Brain pericyte (primary cell): ENCODE measurements at places on chromosomes 6 and 20.

DNA sequence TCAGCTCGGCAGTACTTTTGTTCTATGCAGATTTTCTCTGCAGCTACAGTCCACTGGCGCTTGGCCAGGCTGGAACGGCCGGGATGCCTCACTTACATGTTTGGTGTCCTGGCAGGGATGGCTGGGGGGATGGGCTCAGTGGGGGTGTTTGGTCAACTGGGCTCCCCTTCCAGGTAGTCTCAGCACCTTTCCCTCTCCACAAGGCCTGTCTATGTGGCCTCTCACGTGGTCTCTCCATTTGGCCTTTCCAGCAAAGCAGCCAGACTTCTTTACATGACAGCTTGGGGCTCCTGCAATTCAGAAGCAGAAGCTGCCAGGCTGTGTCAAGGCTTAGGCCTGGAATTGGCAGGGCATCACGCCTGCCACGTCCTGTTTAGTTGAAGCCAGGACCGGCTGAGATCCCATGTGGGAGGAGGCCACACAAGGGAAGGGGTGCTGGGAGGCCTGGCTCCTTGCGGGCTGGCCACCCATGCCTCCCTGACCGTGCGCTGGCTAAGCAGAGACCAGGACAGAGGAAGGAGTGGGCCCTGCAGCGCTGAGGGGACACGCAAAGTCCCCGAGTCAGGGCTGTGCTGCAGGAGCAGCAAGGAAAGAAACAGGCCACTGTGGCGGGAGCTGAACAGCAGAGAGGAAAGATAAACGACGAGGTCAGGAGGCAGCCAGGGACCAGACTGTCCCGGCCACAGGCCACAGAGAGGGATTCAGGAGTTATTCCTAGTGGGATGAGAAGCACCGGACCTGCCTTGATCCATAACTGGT lies 38.9 kb downstream of the MGME1 start:
- no peak for DNase-seq

- no peak for DNase-seq
Measured at GRCh38 chr20:47862574-47863240, 77.4 kb upstream of the SULF2 start.

DNA sequence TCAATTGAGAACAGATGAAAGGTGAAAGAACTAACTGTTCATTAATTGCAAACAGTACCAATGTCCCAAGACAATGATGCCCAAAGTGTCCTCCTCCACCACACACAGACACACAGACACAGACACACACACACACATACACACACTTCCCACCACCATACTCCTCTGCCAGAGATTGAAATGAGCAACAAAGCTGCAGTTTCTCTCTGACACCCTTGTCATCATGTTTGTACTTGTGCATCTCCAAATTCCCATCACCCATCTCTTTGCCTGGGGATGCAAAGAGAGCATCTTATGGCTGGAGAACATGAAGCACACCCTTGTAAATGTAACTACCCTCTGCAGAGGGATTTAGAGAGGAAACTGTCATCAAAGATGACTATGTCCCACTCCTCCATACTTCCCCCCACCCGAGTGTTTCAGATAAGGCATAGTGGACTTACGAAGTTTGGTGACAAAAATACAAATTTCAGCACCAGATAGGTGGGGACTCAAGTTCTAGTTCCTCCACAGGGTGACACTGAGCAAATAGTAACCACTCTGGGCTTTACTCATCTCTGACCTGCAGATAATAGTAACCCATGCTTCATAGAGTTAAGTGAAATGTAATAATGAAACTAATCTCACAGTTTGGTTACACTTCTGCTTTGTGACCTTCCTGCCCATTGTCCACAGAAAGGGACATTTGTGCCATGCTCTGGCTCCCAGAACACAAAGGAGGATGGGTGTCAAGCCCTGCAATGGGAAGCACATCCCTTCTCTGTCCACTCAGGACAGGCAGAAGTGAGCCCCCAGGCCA lies 8.7 kb downstream of the MAFB start:
- no peak for DNase-seq

- no peak for DNase-seq
Measured at GRCh38 chr6:146281651-146282362, 252.9 kb downstream of the GRM1 start.

GRCh38 chr6:47242483-47243386 lies 67.0 kb downstream of the TNFRSF21 start:
- DNase-seq: peak; percentile 21
